Bronchial smooth muscle cell (primary cell): ENCODE measurements at places on chromosomes 2 and 18. TPM values are rescaled to one million over a fixed set of nuclear protein-coding genes. Genes with fewer than 3 reads are reported as not detected.

Gene TANC1
- 11.5 and 14.7 TPM in 2 replicates for total RNA-seq

Gene ADGRF3
- total RNA-seq: not detected in 2 replicates

Gene OSGEPL1
- total RNA-seq: 3.9 and 8.0 TPM in 2 replicates

Gene ZNF532
- total RNA-seq: 29.3 and 59.4 TPM in 2 replicates

Gene KANSL3
- 31.2 and 36.2 TPM in 2 replicates for total RNA-seq

Gene ABCG8
- total RNA-seq: not detected in 2 replicates
